ENCODE measurements at places on chromosomes 7 and 10.

GRCh38 chr7:92149736-92150239 is 15.5 kb upstream of the CYP51A1 start:
- no peak for DNase-seq

DNA sequence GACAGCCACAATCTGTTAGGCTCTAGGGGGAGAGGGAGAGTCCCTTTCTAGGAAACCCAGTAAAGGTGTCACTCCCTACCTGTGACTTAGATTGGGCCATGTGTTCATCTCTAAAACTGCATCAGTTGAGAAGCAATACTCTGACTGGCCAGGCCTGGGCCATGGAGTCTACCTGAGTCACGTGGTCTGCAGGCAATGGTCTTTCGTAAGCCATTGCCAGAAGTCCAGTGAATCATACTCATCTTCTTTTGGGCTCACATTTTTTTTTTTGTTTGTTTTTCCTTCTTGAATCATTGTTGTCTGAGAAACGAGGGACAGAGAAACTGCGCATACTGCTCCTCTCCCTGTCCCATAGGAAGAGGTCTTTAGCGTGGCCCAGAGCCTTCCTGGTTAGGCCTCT is 215.6 kb downstream of the CCSER2 start:
- DNase-seq, result no peak

DNA sequence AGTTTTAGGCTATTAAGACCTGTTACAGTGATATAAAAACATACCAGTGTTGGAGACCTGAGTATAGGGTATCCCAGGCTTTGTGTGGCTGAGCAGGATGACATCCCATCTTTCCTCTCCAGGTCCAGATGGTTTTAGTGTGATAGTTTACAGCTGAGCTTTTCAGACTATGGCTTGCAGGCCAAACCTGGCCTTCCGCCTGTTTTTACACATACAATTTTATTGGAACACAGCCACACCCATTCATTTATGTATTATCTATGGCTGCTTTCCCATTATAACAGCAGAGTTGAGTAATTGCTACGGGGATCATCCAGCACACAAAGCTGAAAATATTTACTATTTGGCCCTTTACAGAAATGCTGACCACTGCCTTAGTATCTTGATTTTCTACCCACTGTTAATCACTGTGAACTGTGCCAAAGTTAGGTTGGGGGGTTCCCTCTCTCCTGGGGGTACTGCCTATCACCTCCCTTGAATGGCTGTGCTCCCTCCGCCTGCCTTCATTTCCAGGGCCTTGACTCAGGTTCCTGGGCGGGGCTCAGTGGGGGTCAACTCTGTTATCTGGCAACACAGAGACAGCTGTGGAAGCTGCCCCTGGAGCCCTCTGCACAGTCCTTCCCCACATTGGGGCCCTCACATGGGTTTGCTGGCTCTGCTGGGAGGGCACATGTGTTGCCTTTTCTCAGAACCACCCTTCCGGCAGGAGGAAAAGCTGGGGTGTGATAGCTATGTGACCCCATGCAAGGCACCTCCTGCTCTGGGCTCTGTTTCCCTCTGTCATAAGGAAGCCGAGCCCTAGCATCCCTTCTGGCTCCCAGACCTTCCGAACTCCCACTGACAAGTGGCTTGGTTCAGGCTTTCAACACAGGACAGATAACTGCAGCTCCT is 40.3 kb upstream of the SH2D4B start:
- no peak for DNase-seq

DNA sequence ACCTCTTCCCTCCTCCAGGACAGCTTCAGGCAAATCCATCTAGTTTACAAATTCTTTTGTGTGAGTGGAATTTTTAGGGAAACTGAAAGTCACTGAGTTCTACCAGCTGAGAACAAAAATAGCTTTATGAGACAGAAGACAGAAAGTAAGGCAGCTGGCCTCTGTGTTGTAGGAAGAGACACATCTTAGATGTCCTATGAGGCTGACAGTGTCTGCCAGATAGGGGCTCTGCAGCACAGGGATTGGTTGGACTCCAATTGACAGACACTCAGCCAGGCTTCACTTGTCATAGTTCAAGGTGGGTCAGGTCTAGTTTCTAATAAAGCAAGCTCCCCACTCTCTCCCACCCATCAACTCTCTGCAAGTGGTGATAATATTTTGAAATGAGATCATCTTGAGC is 574.9 kb downstream of the CCSER2 start:
- DNase-seq, result no peak

DNA sequence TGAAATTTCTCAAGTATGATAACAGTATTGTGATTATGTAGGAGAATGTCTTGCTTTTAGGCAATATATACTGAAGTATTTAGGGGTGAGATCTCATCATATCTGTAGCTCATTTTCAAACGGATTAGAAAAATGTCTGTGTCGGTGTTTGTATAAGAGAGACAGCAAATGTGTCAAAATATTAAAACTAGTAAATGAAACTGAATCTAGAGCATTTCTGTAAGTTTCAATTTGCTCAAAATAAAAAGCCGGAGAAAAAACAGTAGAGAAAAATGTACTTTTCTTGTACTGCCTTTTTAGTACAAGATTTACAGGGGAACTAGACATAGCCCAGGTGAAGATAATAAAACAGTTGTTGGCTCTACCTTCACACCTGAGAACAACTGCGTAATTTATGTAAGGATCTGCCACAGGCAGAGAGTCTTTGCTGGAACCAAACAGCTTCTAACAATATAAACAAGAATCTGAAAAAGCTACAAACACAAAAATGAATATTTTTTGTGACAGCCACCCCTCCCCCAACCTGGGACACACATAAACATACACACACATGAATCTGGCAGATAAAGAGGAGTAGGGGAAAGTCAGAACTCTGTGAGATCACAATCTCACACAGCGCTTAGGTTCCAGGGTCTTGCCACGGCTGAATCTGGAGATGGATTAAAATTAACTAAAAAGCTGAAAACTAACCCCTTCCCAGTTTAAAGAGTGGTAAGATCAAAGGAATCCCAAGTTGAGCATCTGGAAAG is 153.3 kb downstream of the AVL9 start:
- DNase-seq, result no peak

DNA sequence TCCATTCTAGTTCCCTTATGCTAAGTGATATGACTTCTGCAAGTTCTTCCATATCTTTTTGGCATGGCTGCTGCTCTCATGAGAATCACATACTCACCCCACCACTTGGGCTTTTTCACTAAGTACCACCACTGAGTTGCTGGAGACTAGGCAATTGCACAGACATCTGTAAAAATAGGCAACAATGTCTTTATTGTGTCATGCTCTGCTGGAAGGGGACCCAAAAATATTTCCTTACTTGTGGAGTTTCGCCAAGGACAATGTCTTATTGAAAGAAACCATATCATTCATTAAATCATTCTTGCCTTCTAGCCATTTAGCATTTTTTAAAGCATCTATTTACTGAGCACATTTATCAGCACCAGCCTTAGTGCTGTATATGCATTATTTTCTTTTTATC is 17.4 kb upstream of the ASZ1 start:
- DNase-seq, result no peak

DNA sequence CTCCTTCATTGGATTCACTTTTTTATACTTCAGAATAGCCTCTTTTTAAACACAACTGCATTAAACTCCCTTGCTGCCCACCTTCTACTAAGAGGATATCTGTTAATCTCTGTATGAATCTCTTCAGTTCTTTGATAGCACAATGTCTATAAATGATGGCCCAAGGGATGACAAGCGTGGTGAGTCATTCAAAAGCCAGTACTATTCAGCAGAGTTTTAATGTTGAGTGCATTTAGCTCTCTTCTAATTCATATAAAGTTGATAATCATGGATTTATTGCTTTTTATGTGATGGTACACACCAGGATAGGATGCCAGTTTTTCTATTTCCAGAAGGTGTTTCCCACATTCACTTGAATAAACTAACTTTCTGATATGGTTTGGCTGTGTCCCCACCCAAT is 57.4 kb upstream of the HECTD2 start:
- no peak for DNase-seq

- DNase-seq, result peak; percentile 15
Measured at GRCh38 chr10:101354328-101355071, 535 bp downstream of the BTRC start.

DNA sequence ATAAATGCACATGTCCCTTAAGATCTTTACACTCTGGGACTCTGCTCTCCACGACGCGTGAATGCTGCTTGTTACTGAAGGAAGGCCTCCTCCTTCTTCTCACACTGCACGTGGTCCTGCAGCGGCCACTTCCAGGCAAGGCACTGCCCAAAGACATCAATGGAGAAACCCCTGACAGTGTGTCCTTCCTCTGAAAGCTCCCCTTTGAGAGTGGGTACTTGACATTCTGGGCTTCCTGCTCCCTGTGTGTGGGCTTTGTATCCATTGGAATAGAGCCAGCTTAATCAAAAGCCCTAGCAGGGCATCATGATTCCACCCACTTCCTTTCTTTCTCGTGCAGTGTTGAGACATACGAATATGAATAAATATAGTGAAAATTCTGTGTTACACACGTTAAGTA is 69.7 kb upstream of the STK17A start:
- DNase-seq, result no peak

DNA sequence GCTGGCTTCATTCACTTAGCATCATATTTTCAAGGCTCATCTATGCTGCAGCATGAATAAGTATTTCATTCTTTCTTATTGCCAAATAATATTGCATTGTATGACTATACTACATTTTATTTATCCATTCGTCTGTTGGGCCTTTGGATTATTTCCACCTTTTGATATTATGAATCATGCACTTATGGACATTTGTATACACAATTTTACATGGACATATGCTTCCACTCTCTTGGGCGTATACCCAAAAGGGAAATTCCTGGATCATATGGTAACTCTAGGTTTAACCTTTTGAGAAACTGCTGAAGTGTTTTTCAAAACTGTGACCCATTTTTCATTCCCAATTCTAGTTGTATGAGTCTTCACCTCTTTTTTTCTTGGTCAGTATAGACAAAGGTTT is 80.3 kb upstream of the GNAI1 start:
- DNase-seq, result no peak

GRCh38 chr10:11824825-11825224 is 1.7 kb downstream of the PROSER2 start:
- DNase-seq, result no peak

- no peak for DNase-seq
Measured at GRCh38 chr7:47290466-47290865, 291.4 kb downstream of the TNS3 start.

GRCh38 chr7:111232249-111233084 is 141.5 kb downstream of the LRRN3 start:
- no peak for DNase-seq

- DNase-seq, result no peak
Measured at GRCh38 chr10:44786286-44786850, 124.8 kb upstream of the TMEM72 start.

GRCh38 chr10:31034098-31034909 is 2.6 kb upstream of the ZNF438 start:
- no peak for DNase-seq

- DNase-seq, result no peak
Measured at GRCh38 chr7:17832820-17833355, 107.4 kb downstream of the SNX13 start.

DNA sequence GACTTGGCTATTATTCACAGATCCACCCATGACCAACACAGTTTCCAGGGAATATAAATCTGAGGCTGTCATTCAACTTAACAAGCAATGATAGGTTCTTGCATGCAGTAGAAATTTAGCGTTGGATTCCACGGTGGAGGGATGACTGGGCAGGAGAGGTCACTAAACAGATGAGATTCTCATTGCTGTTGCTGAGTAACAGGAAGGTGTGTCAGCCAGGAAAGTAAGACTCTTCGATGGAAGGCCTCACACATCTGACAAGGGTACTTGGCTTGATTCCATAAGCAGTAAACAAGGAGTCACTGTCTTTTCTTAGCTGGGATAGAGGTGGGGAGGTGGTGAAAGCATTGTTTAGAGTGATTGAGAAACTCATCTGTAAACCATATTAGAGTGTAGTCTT is 1152.0 kb downstream of the SORCS3 start:
- DNase-seq, result no peak

- no peak for DNase-seq
Measured at GRCh38 chr7:77252506-77252905, 52.9 kb upstream of the FGL2 start.

- DNase-seq, result no peak
Measured at GRCh38 chr7:128954830-128955802, 17.4 kb downstream of the IRF5 start.

DNA sequence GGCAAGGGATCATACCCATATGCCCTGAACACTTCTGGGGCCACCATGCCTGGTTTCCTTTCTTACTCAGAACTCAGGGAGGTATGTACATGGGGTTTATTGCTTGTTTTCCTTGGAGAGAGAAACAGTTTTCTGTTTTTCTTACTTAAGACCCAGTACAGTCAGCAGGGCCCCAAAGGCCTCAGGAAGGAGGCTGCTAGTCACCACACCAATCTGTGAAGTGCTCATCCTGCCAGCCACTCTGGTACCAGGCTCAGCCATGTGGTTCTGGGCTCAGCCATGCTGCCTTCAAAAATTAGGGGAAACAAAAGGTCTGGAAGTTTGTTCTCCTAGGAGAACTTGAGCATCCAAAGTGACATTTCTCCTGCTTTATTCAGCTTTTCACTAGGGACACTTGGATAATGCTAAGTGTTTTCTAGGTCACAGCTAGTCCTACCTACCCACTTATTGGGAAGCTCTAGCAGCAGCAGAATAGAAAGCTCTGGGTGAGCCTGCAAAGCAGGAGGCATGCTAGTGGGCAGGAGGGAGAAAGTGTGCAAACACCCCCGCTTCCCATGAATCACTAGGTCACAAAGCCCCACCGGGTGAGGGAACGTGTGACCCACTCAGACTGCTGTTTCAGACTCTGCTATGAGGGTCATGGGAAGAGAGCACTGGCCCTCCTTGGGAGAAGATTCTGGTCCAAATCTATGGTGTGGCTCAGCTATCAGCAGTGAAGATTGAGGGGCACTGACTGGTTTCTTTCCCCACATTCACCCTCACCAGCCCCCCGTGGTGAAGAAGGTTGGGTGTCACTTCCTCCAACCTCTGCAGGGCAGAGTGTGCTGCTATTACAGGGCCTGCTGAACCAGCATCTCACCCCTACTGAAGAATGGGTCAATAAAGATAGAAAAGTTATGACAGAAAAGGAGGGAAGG is 23.9 kb downstream of the NUDCD3 start:
- no peak for DNase-seq

- peak; percentile 20 for DNase-seq
Measured at GRCh38 chr7:132049462-132050304, 493.3 kb upstream of the PODXL start.

DNA sequence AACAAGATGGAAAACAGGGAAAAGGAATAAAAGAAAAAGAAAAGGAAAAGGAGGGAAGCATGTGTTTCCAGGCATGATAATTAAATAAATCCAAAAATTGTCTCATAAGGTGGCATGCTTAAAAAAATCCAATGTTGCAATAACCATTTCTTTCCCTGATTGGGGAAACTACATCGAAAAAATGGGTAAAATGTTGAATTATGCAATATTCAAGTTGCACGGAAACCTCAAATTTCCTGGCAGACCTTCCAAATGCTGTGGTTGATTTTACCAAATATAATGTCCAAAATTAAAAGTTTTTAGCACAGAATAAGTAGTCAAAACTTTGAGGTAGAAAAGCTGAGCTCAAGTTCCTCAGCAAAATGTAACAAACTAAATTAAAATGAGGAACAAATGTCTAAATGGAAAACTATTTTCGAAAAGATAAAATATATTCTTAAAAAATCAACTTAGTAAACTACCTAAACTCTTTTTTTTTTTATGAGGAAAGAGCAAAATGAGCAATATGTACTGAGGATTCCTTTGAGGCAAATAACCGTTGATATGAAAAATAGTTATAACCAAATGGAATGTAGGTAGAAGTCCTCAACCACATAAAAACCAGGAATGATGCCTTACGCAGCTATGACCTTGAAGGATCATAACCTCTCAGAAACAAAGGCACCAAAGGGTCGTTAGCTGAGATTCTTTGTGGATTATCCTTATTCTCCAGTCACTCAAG is 52.6 kb downstream of the MACC1 start:
- no peak for DNase-seq

GRCh38 chr7:96414931-96415292 is 93.0 kb upstream of the SLC25A13 start:
- peak; percentile 17 for DNase-seq

Measured in activated CD4-positive, alpha-beta T cell treated with anti-CD3 and anti-CD28 coated beads for 24 hours (primary cell).